ENCODE measurements at places on chromosomes 7 and 10. TPM values are rescaled to one million over a fixed set of nuclear protein-coding genes. Genes with fewer than 3 reads are reported as not detected.

FAM20C gene
- 18.0 TPM for polyA plus RNA-seq

GRCh38 chr7:70712942-70713341 lies 419.0 kb upstream of the GALNT17 start:
- no peak for DNase-seq

DNA sequence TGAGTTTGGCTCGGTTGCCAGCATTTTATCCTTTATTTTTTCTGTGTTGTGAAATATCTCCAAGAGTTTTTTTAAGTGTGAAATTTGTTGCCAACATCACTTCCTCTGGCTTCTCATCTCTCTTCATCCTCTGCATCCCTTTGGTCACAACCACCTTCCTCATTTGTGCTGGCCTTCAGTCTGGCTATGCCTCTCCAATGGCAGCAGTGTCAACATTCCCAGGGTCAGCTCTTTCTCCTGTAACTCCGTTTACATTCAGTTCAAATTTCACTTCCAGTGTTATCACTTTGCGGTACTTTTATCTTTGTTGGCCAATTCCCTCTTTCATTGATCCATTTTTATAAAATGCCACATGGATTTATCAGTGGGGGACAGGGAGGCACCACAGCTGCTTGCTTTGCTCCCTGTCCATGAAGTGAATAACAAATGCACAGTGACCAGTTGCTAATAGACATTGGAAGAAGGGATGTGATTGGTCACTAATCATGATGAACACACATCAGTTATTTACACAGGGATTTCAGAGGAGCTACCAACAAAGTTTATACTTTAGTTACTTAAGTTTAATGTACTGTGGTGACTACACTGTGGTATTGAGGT lies 311.4 kb upstream of the LRGUK start:
- DNase-seq, result no peak

DNA sequence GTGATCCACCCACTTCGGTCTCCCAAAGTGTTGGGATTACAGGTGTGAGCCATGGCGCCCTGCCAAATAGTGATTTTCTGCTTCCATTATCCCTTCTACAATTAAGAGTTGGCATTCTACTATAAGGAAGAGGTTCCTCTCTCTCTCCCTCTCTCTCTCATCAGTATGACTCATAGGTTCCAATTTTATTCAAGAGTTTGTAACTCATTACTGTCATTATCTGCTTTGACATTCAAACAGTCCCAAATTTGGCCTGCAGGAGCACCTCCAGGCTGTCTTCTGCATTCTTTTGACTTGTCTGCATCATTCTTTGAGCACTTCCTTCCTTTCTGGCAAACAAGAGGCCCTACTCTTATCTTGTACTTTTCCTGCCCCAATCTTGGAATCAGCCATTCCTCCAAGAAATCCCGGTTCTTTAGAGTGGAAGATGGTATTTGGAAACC lies 33.2 kb upstream of the CALU start:
- no peak for DNase-seq

GRCh38 chr7:2521341-2521745 lies 1.8 kb downstream of the LFNG start:
- DNase-seq, result no peak

GFRA1 gene
- polyA plus RNA-seq, result 3.5 TPM

ZNF277 gene
- polyA plus RNA-seq, result 38.7 TPM

- no peak for DNase-seq
Observed at GRCh38 chr7:30734497-30734896, 17.4 kb upstream of the INMT start.

AMPH gene
- polyA plus RNA-seq, result 10.6 TPM

AKR1D1 gene
- polyA plus RNA-seq, result 0.08 TPM

DNA sequence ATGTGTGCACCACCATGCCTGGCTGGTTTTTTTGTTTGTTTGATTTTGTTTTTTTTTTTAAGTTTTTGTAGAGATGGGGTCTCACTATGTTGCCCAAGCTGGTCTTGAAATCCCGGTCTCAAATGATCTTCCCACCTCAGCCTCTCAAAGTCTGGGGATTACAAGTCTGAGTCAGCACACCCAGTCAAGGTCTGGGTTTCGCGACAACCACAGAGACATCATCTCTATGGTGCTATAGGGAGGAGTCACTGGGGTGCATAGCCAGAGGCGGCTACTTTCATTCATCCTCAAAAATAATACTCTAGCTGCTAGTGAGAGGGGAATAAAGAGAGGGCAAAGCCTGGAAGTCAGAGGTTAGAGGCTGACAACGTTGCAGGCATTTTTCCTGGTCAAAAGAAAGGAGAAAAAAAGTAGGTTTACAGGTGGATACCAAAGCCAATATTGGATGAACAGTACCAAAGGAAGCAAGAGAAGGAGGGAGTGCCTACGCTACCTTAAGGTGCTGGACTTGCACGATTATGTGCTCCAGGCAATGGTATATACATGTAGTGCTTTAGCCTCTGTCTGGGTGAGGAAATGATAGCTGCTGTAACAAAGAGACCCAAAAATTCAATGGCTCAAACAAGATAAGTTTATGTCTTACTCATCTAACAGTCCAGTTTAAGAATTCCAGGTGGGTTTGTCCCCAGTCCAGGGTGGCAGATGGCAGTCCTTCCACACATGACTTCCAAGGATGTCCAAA lies 178.3 kb downstream of the SKIDA1 start:
- no peak for DNase-seq

DNA sequence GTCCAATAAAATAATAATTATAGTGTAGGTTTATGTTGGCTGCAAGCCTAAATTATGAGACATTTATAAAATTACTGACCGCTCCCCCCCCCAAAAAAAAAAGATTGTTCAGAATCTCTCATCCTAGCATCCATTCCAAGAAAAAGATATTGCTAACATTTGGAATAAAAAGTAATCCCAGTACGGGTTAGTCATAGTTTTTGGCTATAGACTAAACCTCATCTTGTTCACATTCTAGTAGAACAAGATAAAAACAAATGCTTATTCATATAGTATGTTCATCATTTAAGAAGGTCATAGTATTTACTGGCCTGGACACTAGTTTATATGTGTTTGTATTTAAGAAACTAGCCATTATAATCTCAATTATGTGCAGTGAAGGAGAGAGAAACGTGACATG lies 44.0 kb downstream of the ADK start:
- no peak for DNase-seq

GRCh38 chr10:115001506-115002381 lies 63.7 kb downstream of the TRUB1 start:
- DNase-seq, result no peak

GRCh38 chr10:123149162-123149567 lies 1.2 kb downstream of the HMX2 start:
- no peak for DNase-seq

GRCh38 chr10:121981346-121981745 lies 6.3 kb upstream of the NSMCE4A start:
- DNase-seq, result no peak

DNA sequence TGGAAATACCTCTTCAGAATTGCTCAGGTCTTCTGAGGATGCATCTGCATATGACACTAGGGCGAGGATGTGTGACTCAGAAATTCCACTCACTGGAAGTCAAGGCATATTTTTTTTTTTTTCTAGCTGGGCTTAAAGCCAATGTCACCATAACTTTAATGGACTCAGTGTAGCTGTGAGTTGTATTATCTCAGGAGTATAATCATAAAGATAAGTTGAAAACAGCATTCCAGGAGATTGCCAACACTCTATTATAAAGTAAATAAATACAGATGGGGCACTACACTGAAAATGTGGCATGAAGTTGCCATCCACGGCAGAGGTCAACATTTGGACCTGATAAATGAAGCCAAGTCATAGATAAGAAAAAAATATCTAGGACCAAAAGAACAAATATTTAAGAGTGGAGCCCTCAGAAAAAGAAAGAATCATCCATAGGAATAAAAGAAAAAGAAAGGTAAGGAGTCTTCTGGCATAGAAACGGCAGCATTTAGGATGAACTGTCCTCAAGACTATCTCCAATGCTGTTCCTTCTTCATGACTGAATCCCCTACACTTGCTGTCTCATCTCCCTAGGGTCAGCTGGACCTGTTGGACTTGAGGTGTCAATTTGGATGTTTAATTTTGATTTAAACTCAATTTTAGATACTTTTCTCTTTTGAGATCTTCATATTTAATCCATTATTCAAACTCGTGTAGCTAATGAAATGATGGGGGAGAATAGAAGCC lies 72.9 kb upstream of the CAV2 start:
- no peak for DNase-seq

TMEM184A gene
- 1.0 TPM for polyA plus RNA-seq

GPR15LG gene
- polyA plus RNA-seq, result not detected

CAMK2B gene
- polyA plus RNA-seq, result 0.94 TPM

C10orf62 gene
- not detected for polyA plus RNA-seq

DNA sequence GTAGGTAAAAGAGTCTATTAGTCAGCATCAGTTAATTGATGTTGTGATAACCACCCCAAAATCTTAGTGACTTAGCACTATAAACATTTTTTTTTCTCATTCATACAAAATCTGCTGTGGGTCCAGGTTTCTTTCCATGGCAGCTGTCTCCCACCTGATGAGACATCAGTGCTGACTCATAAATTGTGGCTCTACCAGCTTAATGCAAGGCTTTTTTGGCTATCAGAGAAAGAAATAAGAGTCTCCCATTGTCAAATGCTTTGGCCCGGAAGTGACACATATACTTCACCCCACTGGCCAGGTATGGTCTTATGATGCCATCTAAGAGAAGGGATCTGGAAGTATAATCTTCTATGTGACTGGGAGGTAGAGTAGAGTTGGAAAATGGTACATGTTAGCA lies 14.5 kb downstream of the DNAJB9 start:
- no peak for DNase-seq

GRCh38 chr10:48612236-48612943 lies 7.5 kb upstream of the ARHGAP22 start:
- no peak for DNase-seq

GRCh38 chr7:91351374-91351773 lies 87.1 kb downstream of the FZD1 start:
- DNase-seq, result no peak

- no peak for DNase-seq
Observed at GRCh38 chr10:103433858-103434257, 18.3 kb downstream of the CALHM2 start.

EGFR gene
- polyA plus RNA-seq, result 46.3 TPM

GRCh38 chr10:25933653-25934608 lies at the start of gene MYO3A:
Gene MYO3A, plus strand, starts transcription at chr10:25934229. Its CDS starts 17,882 bp downstream, at chr10:25952111.
- DNase-seq, result no peak

- no peak for DNase-seq
Observed at GRCh38 chr10:76453997-76454396, 1022.6 kb downstream of the LRMDA start.

GIMAP5 gene
- polyA plus RNA-seq, result 17.8 TPM

RELN gene
- polyA plus RNA-seq, result 17.2 TPM

DNA sequence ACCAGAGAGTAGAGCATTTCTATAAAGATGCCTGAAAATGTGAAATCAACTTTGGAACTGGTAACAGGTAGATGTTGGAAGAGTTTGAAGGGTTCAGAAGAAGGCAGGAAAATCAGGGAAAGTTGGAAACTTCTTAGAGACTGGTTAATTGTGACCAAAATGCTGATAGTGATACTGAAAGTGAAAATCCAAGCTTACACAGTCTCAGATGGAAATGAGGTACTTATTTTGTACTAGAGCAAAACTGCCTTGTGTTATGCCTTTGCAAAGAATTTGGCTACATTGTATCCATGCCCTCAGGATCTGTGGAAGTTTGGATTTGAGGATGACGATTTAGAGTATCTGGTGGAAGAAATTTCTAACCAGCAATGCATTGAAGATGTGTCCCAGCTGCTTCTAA lies 430.6 kb upstream of the KCND2 start:
- DNase-seq, result no peak

DNA sequence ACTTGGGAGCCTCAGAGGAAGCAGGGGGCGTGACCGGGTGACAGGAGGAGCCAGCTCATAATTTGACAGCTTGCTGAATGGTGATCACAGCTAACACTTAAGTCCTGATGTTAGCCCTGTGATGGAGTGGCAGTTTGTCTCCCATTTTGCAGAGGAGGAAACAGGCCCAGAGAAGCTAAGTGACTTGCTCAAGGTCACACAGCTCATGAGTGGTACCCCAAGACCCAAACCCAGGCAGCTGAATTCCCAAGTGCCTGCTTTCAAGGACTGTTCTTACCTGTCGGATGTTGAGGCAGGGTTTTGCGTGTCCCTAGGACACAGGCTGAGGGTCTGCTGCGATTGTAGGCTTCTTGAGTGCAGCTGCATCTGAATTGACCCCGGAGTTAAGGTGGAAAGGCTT lies 51.7 kb downstream of the PALD1 start:
- no peak for DNase-seq

- DNase-seq, result no peak
Observed at GRCh38 chr7:112790586-112791003, 402 bp upstream of the TMEM168 start.

SLC29A3 gene
- polyA plus RNA-seq, result 10.3 TPM

- DNase-seq, result no peak
Observed at GRCh38 chr7:93231259-93231658, 907 bp upstream of the VPS50 start.

PIK3AP1 gene
- polyA plus RNA-seq, result 3.0 TPM
